Left ventricle myocardium superior (tissue), 1 donor: ENCODE measurements at places on chromosomes 1 and 21. TPM values are rescaled to one million over a fixed set of nuclear protein-coding genes. Genes with fewer than 3 reads are reported as not detected.
A peak's percentile ranks its signal among the peaks of the same experiment; 100 is the strongest.

DNA sequence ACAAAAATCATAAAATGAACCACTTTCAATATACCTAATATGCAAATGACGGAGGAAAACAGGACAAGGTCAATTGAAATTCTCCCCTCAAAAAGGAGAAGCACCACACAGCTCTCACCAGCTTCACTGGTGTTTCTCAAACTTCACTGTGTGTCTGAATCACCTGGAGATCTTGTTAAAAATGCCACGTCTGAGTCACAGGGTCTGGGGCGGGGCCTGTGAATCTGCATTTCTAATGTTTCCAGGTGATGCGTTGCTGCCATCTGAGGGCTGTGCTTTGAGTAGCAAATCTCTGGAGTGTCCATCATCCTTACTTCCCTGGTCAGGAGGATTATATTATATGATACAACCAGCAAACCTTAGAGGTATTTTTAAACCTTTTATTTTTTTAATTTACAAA is 9.0 kb downstream of the CLDN19 start:
- DNase-seq, result no peak

DNA sequence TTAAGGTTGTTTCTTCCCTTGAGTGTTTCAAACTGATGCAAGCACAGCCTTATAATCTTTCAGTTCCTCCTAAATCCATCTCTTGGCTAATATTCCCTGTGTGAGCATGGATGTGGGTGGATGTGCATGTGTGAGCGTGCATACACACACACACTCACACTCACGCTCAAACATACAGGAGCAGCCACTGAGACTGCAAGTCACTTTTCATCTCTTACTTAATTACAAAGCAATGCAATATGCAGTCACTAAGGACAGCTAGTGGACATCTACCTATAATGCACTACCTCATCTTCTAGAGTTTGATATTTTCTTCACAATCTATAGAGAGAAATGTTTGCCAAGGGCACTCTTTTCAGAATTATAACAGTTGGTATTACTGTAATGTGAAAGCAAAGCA is 1.4 kb downstream of the ESRRG start:
- no peak for DNase-seq

DNA sequence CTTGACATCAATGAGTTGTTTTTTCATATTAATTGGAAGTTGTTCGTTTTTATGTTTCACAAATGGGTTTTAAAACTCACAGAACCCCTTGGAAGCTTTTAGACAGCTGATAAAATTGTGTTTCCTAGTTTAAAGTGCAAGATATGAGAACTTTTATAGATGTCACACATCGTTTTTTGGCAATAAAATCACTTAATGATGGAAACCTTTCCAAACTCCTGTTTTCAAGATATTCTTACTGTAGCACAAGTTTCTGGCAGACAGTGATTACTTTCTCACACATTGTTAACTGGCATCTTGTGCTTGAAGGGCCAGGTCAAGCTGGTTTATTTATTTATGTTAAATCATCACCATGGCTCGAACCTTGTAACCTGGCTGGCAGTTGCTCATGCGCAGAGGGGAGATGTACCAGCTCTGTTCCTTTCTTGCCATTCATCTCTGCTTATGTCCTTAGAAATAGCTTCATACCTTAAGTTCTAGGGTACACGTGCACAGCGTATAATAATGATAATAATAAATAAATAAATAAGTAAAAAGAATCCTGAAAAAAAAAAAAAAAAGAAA is 10.2 kb upstream of the RCAN1 start:
- peak; percentile 44 for DNase-seq

GRCh38 chr1:214582289-214582891 is 20.6 kb upstream of the CENPF start:
- DNase-seq, result no peak

GRCh38 chr1:67741736-67742135 is 56.7 kb downstream of the GADD45A start:
- DNase-seq, result no peak

DNA sequence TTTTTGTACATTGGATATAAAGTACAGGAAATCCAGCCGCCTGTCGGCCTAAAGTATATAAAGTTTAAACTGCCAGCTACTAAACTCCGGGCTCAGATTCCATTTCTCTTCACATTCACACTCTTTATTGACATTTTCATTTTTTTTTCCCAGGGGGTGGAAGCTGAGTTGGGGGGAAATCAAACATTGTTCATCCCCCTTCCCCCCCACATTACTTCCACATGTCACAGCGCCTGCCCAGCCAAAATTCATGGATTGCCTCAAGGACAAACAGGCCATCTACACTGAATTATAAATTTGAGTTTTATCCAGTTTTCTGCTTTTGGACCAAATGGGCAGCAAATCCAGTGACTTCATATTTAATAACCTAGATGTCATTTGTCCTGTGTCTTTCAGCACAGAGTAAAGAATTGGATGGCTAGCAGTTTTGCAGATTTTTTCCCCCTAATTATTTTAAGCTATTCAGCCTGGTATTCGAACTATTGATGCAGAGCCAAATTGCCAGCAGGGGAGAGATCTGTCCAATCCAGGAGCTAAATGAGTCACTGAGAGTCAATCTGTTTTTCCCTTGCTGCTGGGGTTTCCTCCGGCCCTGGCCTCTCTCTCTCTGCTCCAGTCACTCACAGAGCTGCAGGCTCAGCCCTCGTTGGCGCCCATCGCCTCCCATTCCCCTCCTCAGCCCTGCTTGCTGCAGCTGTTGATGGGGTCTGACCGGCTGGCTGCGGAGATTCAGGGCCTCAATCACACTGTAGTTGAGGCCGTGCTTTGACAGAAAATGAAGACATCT is 98.0 kb downstream of the LMO4 start:
- peak; percentile 40 for DNase-seq

DNA sequence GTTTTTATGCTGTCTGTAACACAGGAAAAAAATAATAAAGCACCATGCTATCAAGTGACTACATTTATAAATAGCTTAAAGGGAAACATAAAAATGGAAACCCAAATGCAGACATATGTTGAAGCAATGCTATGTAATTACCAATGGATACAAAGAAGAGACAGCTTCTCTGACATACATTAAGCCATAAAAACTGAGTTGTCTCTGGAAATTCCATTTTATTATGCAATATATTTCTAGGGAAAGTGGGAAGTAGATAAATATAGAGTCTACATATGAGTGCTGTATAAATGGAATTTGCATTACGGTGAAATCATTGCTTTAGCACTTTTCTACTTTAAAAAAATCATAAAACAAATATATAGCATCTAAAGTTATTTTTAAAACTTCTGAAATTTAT is 135.2 kb upstream of the COL11A1 start:
- DNase-seq, result no peak

- DNase-seq, result no peak
These were observed 21.4 kb downstream of the WNT4 start for GRCh38 chr1:22121421-22121911.

DNA sequence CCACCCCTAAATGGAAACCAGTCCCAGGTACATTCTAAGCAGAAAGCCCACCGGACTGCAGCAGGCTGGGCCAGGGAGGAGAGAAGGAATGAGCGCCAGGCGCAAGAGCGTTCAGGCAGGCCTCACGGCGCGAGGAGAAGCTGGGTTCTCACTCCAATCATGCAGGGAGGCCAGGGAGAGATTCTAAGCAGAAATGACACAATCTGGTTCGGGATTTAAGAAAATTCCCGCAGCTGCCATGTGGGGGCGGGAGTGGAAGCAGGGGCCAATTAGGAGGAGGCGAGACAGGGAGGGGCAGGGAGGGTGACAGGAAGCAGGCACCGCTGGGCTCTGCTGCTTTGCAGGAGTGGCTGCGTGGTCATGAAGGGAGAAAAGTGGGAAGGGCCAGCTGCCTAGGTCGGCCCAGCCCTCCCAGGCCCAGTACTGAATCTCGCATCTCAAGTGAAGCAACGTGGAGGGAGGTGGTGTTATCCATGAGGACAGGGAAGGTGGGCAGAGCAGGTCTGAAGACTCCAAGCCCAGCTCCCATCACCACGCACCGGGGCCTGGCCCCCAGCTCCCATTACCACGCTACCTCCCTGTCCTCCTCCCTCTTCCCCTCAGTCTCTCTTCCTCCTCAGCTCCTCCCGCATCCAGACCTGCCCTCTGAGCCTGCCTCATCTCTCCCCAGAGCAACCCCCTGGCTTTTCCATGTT is 11.8 kb downstream of the NPHP4 start:
- DNase-seq, result peak; percentile 80

DNA sequence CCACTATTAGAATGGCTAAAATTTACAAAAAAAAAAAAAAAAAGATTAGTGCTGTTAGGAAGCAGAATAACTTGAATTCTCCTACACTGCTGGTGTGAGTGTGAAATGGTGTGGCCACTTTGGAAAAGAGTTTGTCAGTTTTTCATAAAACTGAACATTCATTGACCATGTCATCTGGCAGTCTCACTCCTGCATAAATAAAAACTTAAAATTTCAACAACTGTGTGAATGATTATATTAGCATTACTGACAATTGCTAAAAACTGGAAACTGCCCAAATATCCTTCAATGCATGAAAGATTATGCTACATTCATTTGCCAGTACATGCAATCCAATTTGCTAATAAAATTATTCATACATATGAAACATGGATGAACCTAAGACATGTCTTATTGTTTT is 570.9 kb downstream of the NEGR1 start:
- no peak for DNase-seq

DNA sequence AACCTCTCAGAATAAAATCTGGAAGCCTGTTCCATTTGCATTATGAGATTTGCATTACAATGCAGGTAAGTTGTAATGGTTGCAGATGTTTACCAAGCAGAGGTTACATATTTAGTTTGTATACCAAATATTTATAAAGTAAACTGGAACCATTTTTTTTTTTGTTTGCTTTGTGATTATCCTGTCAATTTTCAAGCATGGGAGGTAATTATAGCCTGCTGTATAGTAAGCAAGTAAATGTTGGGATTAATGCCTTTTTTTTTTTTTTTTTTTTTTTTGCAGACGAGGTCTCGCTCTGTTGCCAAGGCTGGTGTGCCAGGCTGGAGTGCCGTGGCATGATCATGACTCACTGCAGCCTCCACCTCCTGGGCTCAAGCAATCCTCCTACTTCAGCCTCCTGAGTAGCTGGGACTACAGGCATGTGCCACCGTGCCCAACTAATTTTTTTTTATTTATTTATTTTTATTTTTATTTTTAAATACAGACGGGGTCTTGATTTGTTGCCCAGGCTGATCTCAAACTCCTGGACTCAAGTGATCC is 21.0 kb downstream of the NFYC start:
- no peak for DNase-seq

DNA sequence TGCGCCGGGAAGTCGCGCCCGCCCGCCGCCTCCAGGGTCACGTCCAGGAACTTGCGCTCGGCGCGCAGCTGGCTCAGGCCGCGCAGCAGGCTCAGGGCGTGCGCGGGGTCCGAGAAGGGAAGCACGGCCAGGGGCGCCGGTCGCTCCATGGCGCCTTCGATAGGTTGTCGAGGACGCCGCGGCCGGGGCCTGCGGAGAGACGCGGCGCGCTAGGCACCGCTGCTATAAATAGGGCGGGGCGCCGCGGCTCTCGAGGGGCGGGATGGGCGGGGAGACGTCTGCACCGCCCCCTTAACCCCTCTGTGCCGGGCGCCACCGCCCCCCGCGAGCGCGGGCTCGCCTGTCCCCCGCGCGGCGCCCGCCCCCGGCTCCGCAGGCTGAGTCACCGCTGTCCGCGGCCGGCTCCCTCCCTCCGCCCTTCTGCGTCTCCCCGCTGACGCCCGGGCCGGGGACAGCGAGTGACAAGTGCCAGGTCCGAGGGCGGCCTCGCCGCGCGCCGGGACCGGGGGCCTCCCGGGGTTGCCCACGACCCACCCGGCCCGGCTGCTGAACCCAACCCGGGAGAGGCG is at the start of gene KLHL21:
Gene KLHL21, minus strand, starts transcription at position 201 of the 569 bp plus-strand sequence. Its CDS starts 52 bp downstream, at position 149.
- DNase-seq, result peak; percentile 96

- DNase-seq, result peak; percentile 96
These were observed at the start of gene GPR3 for GRCh38 chr1:27392096-27392777. Gene GPR3, plus strand, starts transcription at chr1:27392622. Its CDS starts 1,177 bp downstream, at chr1:27393799.

- DNase-seq, result no peak
These were observed 171.4 kb downstream of the TGFB2 start for GRCh38 chr1:218516526-218516925.

- DNase-seq, result no peak
These were observed 30.9 kb downstream of the DNAI4 start for GRCh38 chr1:66893712-66894111.

DNA sequence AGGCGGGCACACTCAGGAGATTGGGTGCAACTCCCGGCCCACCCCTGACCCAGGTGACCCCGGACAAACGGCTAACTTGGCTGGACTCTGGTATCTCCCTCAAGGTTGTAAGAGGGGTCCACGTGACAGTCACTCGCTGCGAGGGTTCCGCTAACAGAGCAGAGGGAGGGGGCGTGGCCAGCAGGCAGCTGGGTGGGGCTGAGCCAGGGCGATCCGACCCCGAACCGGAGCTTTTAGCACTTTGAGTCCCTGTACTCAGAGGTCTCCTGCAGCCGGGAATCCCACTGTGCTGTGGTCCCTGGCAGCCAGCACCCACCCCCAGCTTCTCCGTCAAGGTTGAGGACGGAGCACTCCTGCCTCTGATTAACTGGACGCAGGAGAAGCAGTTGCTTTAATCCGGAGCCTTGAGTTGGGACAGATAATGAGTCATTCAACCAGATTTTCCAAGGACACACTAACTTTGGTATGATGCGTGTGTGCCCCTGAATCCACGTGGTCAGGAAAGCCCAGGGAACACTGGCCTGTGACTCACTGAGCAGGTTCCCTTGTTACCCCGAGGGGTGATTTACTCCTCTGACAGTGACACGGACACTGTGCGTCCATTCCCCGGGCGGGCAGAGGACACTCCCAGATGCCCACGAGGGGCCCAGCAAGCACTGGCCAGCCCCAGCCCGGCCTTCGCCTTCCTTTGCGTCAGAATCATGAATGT is 16.8 kb downstream of the TRPM2 start:
- DNase-seq, result no peak

DNA sequence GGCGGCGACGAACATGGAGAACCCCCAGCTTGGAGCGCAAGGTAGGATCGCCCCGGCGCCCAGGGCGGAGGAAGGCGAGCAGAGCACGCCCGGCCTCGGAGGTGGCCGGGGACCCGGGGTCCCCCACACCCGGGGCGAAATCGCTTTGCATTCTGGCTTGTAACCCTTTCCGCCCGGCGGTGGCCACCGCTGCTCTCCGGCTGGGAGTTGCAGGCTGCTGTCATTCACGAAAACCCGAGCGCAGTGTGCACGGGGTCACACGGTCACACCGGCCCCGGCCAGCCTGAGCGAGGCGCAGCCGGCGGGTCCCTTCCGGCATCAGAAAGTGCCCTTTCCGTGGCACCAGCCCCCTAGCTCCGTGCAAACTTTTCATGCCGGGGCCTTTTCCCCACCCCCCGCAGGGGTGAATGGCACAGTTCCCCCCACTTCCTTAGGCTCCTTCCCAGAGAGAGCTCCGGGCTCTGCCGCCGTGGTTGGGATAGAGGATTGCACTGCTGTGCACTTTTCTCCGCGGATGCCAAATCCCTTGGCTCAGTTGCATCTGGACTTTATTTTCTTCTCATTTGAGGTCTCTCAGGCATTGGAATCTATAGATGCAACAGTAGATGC is 802 bp downstream of the KAZN start:
- peak; percentile 28 for DNase-seq

LORICRIN gene
- not detected for total RNA-seq

PDPN gene
- total RNA-seq, result 20.9 TPM

ATP1A4 gene
- not detected for total RNA-seq

PLPPR4 gene
- total RNA-seq, result 0.55 TPM
